ENCODE measurements at places on chromosomes 2 and 18.

GRCh38 chr2:77521931-77522470 is at the start of gene LRRTM4:
Gene LRRTM4, minus strand, starts transcription at chr2:77522376.
- DNase-seq, result peak; percentile 54

- DNase-seq, result peak; percentile 15
These were observed 264.6 kb upstream of the THUMPD2 start for GRCh38 chr2:40043641-40044040.

GRCh38 chr2:134976074-134976702 is 57.6 kb downstream of the CCNT2 start:
- DNase-seq, result no peak

DNA sequence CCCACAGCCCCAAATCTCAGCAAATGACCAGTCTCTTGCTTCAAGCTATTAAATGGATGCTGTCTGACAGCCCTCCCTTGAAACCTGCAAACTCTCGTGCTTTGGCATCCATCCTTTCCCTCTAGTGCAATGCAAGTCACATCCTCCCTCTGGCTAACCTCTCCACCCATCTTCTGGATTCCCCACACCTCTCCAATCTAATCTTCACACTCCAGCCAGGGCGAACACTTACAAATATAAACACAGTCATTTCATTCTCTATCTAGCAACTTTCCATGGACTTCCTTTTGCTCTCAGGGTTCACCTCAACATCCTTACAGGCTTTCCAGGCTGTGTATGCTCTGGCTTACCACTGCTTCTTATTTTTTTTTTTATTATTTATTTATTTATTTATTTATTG is 10.1 kb upstream of the NARS1 start:
- no peak for DNase-seq

- no peak for DNase-seq
These were observed 24.9 kb downstream of the GORASP2 start for GRCh38 chr2:170953941-170954340.

DNA sequence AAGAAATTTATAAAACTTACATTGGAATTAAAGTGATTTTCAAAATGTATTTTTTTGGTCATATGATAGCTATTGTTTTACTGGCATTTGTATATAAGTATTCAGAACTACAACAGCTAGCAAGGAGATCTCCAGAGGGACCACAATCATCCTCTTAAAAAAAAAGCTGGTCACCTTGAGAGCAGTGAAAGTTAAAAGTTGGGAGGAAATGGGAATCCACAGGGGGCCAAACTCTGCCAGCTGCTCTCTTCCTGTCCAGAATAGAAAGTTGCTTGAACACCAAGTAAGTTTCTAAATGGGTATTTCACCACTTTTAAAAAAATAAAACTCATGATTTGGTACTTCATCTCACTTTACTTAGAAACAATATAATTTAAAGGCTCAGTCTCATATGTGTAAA is 1025.1 kb downstream of the LRP1B start:
- peak; percentile 32 for DNase-seq

- DNase-seq, result no peak
These were observed 15.2 kb upstream of the LBH start for GRCh38 chr2:30216157-30216556.

DNA sequence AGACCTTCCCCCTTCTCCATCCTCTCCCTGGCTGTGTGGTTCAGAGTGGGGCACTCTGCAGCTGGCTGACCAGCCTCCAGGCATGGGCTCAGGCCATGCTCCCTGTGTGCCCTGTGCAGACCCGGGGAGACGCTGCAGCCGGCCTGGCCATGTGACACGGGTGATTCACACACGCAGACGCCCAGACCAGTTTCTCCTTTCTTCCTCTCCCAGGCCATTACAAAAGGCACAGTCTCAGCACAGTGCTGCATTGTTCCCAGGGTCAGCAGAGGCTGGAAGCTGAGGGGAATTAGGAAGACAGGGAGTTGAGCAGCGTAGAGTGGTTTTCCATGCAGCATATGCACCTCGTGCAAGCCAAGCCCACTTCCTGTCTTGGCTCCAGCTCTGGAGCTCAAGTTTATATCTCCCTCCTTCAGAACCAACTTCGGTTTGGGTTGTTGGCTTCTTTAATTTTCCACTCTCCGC is 288.5 kb downstream of the TNS1 start:
- DNase-seq, result no peak

DNA sequence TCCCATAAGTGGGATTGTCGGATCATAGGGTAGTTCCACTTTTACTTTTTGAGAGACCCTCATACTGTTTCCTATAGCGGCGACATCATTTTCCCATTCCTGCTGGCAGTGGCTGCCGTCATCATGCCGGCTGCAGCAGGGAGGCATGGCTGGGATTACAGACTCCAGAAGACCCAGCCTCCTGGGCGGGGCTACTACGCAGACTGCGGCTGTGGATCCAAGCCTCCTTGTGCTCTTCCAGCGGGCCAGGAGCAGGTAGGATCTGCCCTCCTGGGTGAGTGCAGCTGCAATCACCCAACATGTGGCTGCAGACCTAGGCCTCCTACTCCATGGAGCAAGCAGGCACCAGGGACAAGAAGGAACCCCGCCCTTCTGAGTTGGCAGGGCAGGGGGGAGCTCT is 359.2 kb downstream of the GALR1 start:
- no peak for DNase-seq

- DNase-seq, result no peak
These were observed 88.2 kb downstream of the PKP4 start for GRCh38 chr2:158544998-158545397.

DNA sequence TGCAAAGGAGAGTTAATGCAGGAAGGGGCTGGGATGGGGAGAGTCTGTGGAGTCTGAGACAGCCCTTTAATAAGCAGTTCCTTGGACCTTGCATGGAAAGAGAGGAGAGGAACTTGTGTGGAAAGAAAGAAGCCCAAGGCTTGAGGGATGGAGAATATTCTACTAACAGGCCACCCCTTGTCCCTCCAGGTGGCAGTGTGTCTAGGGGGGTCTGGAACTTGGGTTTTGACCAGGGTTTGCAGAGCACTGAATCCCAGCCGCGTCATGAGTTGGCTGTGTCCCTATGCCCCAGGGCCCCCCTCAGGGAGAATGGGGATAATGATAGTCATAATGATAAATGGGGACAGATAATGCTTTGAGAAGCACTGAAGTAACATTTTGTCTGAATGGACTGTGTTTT is 15.0 kb downstream of the TCF7L1 start:
- no peak for DNase-seq

DNA sequence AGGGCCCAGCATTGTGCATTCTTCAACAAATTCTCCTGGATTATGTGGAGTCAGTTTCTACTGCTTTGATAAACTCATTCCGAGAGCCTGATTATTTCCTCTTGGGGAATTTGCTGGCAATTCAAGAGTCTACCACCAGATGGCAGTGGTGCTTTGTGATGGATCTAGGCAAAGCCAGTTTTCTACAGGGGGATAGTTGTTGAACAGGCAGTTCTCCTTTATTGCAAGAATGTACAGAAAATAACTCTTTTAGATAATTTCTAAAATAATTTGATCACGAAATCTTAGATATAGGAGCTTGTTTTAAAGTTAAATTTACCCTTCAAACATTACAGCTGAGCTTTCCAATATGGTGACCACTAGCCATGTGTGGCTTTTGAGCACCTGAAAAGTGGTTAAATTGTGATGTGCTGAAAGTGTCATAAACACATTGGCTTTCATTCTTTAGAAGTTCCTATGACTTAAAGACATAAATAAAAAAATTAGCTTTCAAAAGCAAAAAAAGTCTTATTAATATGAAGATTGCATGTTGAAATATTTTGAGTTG is 66.7 kb upstream of the HAAO start:
- DNase-seq, result peak; percentile 82

DNA sequence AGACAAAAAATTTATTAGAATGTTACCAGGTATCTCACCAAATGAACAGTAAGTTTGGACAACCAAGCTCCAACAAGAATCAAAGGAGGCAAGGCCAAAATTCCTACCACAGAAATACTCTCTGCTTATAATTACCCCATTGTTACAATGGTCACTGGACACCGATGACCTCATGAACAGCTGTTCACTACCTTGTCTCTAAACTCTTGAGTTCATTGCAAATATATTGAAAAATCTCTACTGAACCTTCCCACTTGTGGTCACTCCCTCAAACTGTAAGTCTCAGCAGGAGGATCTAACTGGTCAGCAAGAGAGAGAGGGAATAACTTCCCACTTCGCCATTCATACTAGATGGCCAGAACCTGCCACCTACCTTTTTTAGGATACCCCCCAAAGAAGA is 50.0 kb downstream of the ERBB4 start:
- DNase-seq, result no peak

- no peak for DNase-seq
These were observed 20.0 kb upstream of the RNF149 start for GRCh38 chr2:101328474-101329007.

GRCh38 chr2:215486291-215487001 is 50.6 kb upstream of the FN1 start:
- no peak for DNase-seq

DNA sequence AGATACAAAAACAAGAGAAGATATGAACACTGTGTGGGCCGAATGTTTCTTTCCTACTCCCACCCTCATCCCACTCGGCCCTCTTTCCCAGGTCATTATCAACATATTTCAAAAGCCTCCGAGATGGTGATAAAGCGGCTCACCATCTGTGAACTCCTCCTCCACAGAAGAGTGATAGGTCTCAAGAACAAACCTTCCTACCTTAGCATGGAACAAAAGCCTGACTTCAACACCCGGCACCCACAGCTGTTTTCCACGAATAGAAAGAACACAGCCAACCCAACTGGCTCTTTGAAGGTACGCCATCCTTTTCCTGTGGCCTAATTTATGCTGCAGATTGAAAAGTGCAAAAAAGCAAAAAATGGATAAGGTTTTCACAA is 28.8 kb downstream of the BCL2 start:
- DNase-seq, result no peak

- DNase-seq, result peak; percentile 6
These were observed 102.1 kb downstream of the ATAD2B start for GRCh38 chr2:23824777-23825212.

DNA sequence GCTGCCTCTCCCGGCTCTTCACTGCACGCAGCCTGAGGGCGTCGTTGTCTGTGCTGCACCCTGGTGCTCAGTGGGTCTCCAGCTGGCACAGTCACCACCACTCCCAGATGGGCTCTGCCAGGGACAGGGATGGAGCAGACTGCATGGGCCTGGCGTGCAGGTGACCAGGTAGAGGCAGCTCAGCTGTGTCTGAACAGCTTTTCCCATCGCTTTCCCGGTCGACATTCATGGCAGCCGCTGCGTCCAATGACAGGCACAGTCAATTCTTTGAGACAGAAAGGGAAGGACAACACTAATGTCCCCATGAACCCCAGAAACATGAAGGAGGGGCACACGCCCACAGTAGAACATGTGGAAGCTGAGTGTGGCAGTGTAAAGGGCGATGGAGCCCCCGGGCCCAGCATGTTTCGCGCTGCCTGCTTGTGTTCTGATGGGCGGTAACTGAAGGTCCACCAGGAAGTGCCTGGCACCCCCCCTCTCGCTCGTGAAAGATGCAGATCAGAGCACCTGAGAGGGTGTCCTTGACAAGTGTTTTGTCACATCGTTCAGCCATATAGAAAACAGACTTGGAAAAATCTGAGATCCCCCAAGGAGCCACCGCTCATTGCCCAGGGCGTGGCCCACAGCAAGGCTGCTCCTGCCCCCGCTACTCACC is 122.4 kb downstream of the NFATC1 start:
- DNase-seq, result no peak

GRCh38 chr18:62842898-62843297 is 127.6 kb downstream of the PHLPP1 start:
- DNase-seq, result no peak

DNA sequence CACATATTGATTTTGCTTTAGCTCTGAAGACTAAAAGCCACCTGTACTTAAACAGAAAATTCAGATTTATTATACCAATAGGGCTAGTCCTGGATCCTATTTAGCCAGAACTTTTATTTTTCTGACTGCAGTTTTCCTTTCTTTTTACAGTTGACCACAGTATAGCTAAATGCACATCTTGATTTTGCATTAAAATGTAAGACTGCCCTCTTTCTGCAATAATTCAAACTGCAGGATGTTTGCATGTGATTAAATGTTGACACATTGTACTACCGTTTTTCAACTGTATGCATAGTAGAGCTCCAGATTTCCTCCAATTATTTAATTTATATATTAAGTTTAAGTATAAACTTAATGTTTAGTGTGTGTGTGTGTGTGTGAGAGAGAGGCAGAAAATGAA is 1262.9 kb downstream of the SUCLG1 start:
- no peak for DNase-seq

- no peak for DNase-seq
These were observed 3.6 kb downstream of the ALK start for GRCh38 chr2:29917781-29918180.

- no peak for DNase-seq
These were observed 171.3 kb downstream of the CDH19 start for GRCh38 chr18:66432636-66433035.

DNA sequence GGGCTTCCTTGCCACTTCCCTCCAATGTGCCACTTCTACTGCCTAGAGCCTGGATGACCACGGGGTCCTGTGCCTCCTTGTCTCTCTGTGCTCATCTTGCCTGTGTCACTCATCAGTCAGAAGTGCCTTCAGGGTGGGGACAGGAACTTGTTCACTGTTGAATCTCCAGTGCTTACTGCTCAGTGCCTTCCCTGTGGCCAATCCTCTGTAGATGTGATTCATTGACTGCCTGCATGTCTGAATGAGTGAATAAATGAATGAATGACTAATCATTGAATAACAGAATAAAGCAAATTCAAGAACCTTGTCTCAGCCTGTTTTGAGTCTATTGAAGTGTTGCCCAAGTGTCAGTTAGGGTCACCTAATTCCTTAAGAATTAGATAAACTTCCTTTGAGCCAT is 42.3 kb upstream of the FAM136A start:
- no peak for DNase-seq
